ENCODE measurements at places on chromosomes 2 and 18.

- no peak for DNase-seq
Observed at GRCh38 chr2:190668892-190669291, 20.0 kb downstream of the NAB1 start.

DNA sequence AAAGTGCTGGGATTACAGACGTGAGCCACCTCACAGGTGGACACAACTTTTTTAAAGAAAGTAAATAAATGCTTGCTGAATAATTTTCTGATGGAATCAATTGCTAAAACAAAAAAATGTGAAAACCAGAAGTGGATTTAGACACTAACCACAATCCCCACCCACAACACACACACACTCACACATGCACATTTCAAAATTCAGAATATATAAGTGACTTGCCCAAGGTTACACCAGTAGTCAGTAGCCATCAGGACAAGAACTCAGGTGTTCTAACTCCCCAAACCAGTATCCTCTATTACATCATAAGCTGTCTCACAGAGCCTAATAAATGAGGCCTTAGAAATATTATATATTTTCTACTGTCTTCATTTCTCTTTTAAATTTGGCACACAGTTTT, 1923.6 kb upstream of the PIK3C3 start:
- DNase-seq: no peak

DNA sequence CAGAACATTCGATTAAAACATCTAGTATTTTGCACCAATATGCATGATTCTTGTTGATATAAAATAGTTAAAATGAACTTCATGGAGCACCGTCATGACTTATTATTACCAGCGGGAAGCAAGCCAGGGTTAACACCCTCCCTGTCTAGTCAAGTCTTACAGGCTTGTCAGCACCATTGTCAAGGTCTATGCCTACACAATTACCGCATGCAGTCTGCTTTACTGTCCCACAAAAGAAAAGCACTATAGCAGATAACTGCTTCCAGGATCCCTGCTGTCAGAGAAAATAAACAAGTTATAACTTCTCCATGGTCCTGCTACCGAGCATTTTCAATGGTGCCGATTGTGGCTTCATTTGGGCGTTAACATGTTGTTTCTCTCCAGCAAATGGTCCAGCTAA, 968.0 kb upstream of the FAM98A start:
- DNase-seq: no peak

DNA sequence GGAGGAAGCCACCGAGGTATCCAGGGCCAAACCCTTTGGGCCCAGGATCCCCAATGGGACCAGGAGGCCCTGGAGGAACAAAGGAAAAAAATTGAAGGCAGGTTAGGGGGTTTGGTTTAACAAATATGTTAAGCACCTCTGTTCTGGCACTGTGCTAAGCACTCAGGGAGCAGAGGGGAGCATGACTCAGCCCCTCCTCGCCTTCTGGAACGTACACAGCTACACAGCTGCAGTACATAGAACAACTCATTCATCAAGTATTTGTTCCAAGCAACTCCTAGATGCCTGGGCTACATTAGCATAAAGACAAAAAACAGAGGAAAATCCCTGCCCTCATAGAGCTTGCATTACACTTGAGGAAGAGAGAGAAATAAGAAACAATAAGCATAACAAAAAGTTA, 153.6 kb downstream of the COL4A4 start:
- no peak for DNase-seq

- DNase-seq: no peak
Observed at GRCh38 chr2:158207354-158207753, 105.7 kb downstream of the UPP2 start.

DNA sequence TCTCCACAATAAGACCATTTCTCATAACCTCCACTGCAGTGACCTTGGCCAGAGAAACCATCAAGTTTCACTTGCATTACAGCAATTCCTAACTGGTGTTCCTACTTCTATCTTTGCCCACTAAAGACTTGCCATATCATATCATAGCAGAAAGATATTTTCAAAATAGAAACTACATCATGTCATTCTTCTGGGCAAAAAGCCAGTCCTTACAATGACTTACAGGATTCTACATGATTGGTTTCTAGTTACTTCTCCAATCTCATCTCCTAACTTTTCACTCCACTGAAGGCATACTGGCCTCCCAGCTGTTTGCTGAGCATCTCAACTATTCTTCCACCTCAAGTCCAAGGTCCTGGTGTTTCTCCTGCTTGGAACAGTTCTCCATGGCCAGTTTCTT, 151.4 kb downstream of the HNMT start:
- no peak for DNase-seq

GRCh38 chr18:21054252-21054821, 57.3 kb downstream of the ROCK1 start:
- no peak for DNase-seq

DNA sequence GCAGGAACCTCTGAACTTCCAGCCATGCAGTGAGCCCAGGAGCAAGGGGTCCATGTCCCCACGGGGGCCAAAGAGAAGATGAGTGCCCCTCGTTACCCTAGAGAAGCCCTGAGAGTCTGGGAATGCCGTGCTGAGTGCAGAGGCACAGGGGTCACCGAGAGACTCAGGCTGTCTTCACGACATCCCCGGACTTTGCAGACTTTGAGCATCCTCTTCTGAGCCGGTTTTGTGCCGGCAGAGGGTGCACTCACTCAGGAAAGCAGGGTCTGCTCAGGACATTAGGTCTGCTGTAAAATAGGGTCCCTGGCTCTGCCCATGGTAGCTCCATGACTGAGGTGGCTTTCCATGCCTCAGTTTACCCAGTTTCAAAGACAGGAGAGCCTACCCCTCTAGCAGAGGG, 71.0 kb downstream of the GALNT14 start:
- no peak for DNase-seq

- no peak for DNase-seq
Observed at GRCh38 chr2:211996857-211997256, 541.7 kb downstream of the ERBB4 start.

DNA sequence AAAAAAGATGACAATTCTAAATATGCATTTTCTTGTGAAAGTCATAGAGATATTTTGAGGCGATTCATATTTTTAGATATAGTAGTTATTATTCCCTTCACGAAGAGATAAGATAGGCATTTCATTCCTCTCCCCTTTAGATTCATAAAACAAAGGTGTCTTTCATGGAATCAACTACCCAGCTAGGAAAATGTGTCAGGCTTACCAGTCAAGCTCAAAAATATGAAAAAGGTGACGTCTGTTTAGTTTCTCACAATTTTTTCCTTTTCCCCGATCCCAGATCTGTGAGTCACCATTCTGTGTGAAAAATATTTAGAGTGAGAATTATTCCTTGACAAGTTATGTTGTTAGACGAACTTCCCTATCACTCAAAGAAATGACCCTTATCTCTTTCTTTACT, 95.4 kb upstream of the FN1 start:
- DNase-seq: peak; percentile 19

GRCh38 chr2:240405684-240406313, 29.7 kb upstream of the GPC1 start:
- DNase-seq: no peak

- no peak for DNase-seq
Observed at GRCh38 chr2:9991829-9992273, 40.4 kb downstream of the GRHL1 start.

DNA sequence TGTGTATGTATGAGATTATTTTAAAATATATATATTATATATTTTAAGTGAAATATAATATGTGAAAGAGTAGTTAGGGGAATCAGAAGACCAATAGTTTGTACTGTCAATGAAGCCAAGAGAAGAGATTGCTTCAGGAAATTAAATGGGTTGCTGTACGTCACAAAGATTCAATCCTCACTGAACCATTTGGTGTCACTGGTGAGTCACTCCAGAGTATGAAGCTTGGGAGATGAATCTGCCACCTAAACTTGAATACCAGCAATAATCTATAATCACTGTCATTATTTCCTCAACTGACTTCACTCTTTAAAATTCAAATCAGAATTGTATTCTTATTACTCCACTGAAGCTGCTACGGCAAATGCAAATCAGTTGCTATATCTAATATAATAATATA, 41.9 kb upstream of the SCN9A start:
- DNase-seq: no peak

GRCh38 chr2:221102896-221103688, 469.0 kb downstream of the EPHA4 start:
- DNase-seq: no peak

DNA sequence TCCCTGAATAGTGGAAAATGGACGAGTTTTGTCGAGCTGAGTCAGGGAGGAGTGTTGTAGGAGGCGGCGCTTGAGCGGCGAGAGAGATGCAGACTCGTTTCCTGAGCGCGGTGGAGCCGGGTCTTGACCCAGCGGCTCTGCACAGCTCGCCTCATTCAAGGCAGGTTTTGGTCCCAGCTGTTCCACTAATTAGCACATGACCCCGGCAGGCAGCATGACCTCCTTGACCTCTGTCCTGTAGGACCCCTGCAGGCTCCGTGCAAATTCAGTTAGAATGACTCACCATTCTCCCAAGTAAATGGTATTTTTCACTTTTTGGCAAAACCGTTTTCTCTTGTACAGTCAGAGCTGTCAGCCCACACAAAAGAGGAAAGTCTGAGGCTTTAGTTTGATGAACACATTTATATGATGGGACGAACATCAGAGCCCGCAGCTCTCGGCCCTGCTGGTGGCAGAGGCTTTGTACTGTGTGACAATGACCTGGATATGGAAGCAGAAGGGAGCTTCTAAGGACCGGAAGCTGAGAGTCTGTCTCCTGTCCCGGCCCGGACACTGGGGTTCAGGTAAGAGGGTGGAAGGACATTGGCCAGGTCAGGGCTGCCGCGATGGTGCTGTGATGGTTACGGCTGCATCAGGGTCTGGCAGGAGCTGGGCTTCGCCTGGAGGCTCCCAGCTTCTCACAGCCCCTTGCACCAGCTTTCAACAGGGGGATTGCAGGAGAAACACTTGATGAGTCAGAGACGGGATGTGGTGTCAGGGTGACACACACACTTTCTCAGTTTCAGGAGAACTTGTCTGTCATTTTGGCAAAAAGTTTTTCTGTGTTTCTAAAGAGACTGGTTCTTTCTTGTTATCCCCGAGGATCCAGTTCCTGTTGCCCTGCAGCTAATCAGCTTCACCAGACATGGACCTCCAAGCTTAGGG, 29.9 kb upstream of the ALKAL2 start:
- DNase-seq: no peak

DNA sequence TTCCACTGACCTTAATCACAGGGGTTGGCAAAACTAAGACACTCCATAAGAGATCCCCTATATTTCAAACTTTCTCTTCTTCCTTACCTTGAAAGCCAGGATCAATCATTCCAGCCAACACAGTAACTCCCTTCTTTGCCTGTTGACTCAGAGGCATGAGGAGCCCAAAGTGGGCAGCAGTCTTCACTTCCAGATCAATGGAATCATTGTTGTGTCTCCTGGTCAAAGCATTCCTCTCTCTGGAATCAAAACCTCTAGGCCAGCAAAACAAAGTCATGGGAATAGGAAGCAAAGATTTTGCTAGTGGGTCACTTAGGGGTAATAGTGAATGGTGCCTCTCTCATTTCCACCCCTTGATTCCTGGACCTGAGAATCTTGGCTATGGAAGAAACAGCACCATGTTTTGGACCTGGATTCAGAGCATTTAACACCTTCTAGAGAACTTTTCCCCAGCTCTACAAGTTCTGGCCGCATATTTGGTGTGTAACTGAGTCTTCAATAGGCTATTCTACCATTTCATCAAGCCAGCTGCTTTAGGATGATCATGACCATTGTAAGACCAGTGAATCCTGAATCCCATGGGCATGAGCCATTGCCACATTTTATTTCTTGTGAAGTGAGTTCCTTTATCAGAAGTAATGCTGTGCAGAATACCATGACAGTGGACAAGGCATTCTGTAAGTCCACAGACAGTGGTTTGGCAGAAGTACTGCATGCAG, 65.7 kb upstream of the SERPINE2 start:
- DNase-seq: no peak

GRCh38 chr2:100703213-100703612, 116.7 kb upstream of the NPAS2 start:
- DNase-seq: no peak

DNA sequence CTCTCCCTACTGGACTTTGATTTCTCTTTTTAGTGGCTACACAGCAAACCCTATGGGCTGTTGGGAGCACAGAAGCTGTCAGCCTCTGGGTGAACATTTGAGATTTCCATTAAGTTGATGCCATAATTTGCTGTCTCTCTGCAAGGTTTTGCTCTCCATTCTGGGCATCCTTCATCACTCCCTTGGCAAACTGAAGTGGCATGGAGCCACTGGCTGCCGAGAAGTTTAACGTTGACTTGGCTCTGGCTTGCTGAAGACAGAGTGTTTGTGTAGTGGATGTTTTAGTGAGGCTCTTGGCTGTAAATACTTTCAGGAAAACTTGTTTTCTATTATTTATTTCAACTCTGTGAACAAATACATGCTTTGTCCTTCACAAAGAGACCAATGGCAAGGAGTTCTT, 91.5 kb downstream of the ALK start:
- DNase-seq: no peak

- no peak for DNase-seq
Observed at GRCh38 chr2:129139380-129139779, 820.7 kb upstream of the HS6ST1 start.

DNA sequence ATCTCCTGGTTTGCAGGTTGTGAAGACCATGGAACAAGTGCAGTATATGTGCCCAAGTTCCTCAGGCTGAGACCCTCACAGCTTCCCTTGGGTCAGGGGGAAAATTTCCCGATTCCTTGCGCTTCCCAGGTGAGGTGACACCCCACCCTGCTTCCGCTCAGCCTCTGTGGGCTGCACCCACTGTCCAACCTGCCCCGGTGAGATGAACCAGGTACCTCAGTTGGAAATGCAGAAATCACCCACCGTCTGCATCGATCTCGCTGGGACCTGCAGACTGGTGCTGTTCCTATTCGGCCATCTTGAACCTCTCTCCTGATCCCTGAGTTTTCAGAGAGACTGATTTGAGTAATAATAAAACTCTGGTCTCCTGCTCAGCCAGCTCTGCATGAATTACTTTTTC, 30.6 kb downstream of the CHCHD5 start:
- DNase-seq: no peak

DNA sequence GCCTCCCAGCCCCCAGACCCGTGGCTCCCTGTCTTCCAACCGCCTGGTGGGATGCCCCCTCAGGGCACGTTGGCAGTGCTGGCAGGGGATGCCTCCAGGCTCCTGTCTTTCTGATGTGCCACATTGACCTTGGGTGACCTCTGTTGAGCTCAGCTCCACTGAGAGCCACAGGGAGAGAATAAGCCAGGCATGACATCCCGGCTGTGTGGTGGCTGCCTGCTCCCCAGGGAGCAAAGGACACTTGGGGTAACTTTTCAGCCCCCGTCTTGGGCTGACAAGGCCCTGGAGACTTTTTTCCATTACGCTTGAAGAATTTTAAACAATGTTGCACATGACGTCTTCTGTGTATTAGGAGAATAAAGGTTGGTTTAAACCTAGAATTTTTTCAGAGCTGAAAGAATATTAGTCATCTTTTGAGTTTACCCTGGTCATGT, 246.0 kb downstream of the TSN start:
- DNase-seq: no peak

GRCh38 chr2:208294482-208295024, 28.5 kb downstream of the PIKFYVE start:
- DNase-seq: no peak

- no peak for DNase-seq
Observed at GRCh38 chr2:222743251-222743812, 71.9 kb downstream of the MOGAT1 start.

Measured in SW 1271 (cell line).